ENCODE measurements at places on chromosomes 7 and 10.

- DNase-seq: no peak
Observed at GRCh38 chr10:15067154-15067553, 21.4 kb downstream of the ACBD7 start.

DNA sequence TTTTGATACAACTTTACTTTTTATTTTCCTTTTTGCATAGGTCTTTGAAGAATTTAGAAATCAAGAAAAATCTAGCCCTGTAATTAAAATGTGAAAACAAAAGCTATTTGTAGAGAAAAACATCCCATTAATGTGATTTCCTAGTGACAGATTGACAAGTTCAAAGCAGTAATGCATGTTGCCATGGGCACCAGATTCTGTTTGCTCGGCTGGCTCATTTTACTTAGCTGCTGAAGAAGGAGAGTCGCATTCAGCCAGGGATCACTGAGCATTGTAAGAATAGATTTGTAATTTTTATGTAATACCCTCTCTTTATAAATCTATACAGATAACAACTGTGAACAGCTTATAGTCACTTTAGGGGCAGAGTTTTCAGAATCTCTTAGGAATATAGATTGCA is 28.5 kb downstream of the DNAJB9 start:
- DNase-seq: no peak

DNA sequence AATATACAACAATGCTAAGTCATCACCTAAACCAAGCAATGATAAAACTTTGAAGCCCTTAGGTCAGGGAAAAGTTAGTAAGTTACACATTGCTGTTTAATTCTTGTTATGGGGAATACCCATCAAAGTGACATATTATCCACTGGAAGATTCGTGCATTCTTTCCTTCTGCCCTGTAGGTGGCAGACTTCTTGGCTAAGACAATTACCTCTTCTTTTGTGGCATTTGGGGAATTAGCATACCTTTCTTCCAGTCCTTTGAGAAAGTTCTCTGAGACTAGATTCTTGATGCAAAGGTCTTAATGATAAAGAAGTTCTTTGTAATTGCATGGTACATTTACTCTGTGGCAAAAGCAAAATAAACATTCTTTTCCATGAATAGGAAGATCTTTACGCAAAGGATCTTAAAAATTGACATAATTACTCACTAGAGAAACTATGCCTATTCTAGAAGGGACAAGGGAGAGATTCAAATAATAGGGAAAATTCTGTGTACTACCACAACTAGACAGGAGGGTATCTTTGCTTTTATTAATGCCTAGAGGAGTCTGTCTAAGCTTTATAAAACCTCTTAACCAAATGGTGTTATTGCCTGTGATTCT is 395.9 kb downstream of the GRM8 start:
- no peak for DNase-seq

DNA sequence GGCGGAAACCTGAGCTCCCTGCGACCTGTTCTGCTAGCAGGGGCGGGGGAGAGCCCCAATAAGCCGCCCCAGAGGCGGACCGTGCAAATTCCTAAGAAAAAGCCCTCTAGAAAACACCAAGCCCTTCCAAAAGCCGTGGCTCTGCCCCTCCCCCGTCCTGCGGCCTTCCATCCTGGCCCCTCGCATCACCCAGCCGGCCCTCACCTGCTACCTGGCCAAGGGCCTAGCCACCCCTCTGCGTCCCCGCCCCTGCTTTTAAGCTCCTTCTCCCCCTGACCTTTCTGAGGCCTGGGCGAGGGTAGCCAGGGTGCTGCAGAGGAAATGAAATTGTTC is 24.9 kb downstream of the SKIDA1 start:
- DNase-seq: no peak
